CD14-positive monocyte (primary cell): ENCODE measurements at places on chromosomes 4 and X.

- DNase-seq = no peak
Measured at GRCh38 chrX:1231850-1232465, 19.5 kb upstream of the CRLF2 start.

GRCh38 chr4:600850-601515 lies 24.4 kb upstream of the PDE6B start:
- DNase-seq = no peak

DNA sequence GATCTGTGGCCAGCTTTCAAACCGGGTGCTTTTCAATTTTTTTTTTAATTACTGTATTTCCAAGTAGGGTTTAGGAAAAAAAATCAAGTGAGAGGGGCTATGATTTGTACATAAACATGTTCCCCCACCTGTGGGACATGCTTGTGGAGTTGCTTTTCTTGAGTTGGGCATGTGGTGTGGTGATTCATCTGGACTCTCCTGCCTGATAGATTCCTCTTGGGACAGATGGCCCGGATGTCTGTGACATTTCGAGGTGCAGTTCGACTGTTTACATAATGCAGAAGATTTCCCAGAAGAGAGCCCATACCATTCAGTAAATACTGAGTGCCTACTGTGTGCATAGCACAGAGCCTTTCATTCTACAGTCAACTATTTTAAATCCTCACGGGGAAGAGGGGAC lies 49.9 kb downstream of the DOCK11 start:
- no peak for DNase-seq

- no peak for DNase-seq
Measured at GRCh38 chrX:36898301-36898700, 109.9 kb upstream of the FAM47C start.

DNA sequence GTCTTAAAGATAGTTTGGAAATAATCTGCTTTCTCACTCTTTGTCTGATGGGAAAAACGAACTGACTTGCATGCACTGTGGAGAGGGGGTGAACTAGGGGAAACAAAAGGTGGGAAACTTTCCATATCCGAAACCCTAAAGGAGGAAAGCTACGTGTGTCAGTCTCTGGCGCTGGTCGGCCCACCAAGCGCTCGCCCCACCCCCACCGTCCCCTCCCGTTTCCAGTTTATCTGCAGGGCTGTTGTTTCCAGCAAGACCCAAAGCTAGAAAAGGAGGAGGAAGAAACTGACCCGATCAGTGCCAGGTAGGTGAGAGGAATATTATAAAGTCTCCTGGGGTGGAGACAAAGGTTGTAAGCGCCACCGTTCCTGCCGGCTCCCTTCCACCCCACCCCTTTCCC lies 552 bp downstream of the TCEAL9 start:
- DNase-seq = no peak

- DNase-seq = peak; percentile 3
Measured at GRCh38 chr4:5998333-5998936, 19.8 kb downstream of the C4orf50 start.

GRCh38 chrX:9905288-9905687 lies 61.9 kb upstream of the CLDN34 start:
- DNase-seq = no peak

- DNase-seq = no peak
Measured at GRCh38 chrX:104282166-104282725, 27.5 kb upstream of the ESX1 start.

GRCh38 chrX:153917869-153918268 lies 8.2 kb downstream of the ARHGAP4 start:
- no peak for DNase-seq

DNA sequence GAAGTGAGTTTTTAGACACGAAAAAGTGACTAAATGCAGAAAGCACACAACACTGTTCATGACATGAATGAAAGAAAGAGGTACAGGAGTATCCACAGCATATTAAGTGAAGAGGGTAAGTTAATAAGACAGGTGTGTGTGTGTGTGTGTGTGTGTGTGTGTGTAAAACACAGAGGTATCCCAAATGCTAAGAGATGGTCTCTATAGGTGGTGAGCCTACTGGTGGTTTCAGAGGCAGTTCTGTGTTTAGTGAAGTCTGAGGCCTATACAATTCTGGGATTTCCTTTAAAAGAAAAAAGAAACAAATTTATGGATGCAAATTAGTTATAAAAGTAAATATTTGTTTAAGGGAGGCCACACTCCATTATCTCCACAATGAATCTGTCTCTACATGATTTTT lies 17.4 kb upstream of the TNIP3 start:
- no peak for DNase-seq

- no peak for DNase-seq
Measured at GRCh38 chr4:37516057-37516775, 170.0 kb downstream of the RELL1 start.

DNA sequence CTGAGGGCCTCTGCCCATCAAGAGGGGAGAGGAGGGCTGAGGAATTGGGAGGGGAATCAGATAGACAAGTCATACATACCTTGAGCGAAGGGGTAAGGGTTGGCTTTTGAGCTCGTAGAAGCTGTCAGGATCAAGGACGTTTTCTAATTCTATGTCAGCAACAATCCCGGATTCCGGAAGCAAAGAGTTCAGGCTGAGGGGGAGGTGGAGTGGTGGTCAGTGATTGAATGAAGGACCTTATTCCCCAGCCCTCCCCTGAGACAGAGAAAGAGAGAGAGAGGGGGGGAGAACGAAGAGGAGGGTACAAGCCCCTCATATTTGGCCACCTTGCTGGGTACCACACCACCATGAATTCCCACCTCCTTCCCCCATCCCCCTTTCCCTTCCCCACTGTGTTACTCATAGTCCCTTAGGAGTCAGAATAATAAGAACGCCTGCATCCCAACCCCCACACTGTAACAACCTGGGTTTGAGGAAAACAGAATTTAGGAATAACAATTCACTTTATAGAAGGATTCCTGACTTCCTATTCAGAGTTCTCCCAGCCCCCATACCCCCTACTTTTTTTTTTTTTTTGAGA lies 2.7 kb downstream of the TFE3 start:
- no peak for DNase-seq

GRCh38 chr4:108581083-108581482 lies 39.3 kb upstream of the RPL34 start:
- no peak for DNase-seq

DNA sequence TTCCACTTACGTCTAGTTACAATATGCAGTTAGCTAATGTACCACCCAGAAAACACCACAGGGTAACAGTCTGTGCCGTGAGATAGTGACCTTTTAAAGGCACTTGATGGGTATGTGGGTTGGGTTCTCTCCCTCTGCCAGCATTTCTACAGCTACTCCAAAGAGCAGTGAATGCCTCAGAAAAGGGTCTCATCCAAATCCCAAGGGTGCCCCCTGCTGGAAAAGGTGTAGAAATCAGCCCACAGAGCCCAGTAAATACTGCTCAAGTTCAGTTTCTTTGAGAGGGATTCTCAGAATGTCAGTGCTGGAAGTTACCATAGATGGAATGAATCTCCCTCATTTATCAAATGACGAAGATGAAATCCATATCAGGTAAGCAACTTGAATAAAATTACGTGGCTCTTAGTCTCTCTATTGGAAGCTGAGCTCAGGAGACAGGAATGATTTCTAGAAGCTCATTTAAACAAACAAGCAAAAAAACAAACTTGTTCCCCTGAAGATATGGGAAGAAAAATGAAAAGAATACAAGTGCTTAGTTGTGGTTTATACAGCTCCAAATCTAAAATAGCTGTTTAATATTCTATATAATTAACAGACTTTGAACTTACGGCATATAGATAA lies 9.5 kb downstream of the RNF175 start:
- peak; percentile 70 for DNase-seq

DNA sequence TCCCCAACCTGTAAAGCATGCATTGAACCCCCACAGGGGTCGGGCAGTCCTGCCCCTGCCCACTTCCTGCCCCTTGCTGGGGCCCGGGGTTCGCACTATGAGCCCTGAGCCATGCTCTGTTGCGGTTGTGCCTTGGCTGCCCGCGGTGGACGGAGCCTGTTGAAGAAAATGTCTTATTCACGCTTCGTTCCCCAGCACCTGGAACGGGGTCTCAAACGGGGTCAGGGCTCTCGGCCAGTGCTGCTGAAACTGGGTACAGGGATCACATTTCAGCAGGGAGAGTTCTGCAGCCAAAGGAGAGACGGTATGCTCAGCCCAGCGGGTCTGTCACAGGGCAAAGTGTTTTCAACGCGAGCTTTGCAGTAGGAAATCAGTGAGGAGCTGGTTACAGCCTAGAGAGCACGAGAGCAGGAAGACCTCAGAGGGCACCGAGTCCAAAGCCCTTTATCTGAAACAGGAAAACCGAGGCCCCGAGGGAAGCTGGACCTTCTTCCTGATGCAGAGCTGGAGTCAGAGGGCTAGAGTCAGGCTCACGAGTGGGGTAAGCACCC lies 46.3 kb upstream of the AFAP1 start:
- no peak for DNase-seq

DNA sequence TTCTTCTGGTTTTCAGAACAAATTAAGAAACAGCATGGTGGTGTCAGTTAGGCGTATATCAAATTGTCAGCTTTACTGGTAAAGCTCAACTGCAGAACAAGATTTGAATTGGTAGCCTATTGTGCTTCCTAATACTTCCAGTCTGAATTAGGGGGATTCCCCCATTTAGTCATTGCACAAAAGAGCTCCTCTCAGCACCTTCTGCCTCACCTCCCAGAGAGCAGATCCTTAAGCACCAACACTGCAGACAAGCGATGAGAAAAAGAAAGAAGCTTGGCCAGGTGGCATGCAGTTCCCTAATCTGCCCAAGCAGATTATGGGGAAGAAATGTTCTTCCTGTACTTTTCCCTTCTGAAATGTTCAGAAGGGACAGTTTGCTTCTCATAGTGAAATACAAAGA lies 9.2 kb downstream of the MAP9 start:
- no peak for DNase-seq

- no peak for DNase-seq
Measured at GRCh38 chrX:107484002-107484726, 34.7 kb downstream of the FRMPD3 start.

DNA sequence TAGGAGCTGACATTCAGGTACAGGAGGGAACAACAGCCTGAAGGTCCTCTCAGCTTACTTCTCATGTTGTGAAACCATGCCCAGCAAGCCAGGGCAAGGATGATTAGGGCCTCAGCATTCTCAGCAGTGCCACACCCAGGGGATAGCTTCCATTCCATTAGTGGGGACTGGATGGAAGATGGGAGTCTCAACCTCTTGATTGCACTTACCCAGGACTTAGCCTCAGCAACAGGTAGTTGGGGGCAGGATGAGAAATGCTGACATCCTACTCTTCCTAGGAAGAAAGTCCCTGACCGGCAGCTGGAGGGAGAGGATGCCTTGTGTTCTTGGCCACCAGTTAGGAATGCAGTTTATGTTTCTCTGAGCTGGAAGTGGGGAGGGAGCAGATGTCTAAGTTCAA lies 8.8 kb upstream of the BEX3 start:
- no peak for DNase-seq

GRCh38 chrX:16671005-16671404 lies 21.0 kb downstream of the S100G start:
- no peak for DNase-seq

- DNase-seq = no peak
Measured at GRCh38 chr4:53346920-53347852, 18.7 kb downstream of the SCFD2 start.

GRCh38 chr4:183798301-183799253 lies 106.5 kb upstream of the STOX2 start:
- no peak for DNase-seq

GRCh38 chr4:108280072-108280471 lies 111.3 kb upstream of the LEF1 start:
- DNase-seq = no peak

- DNase-seq = no peak
Measured at GRCh38 chr4:13445841-13446790, 38.0 kb downstream of the RAB28 start.

GRCh38 chr4:85107553-85107952 lies 141.1 kb upstream of the WDFY3 start:
- no peak for DNase-seq

DNA sequence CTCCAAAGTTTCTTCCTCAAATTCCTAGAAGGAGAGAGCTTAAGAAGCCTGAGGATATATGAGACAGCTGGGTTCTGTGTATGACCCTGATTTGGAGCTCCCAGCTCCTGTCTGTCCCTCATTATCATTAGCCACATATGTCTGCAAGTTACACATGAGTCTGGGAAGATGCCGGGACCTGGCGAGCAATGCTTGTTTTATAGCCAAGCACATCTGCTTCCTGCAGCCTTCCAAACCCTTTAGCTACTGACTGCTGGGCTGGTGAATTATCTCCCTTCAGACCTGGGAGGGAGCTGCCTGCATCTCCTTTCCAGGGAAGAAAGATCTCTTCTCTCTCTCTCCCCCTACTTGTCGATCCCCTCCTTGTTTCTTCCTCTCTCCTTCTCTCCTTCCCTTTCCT lies 556.7 kb upstream of the BOD1L1 start:
- no peak for DNase-seq

DNA sequence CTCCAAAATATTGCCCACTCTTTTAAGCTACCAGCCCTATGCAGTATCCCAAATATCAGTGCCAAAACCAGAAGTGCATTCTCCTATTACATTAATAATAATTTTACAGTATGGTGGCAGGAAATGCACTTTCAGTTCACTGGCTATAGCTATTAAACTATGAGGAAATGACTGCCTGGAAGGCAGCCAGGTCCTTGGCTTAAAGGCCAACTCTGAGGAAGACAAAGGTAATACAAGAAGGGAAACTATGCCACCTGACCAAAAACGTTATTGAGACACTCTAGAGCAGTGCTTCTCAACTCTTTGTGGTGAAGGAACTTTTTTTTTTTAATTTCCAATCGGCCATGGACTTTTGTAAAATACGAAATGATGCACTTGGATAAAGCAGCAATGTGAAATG lies 133.6 kb upstream of the VAMP7 start:
- DNase-seq = peak; percentile 2

DNA sequence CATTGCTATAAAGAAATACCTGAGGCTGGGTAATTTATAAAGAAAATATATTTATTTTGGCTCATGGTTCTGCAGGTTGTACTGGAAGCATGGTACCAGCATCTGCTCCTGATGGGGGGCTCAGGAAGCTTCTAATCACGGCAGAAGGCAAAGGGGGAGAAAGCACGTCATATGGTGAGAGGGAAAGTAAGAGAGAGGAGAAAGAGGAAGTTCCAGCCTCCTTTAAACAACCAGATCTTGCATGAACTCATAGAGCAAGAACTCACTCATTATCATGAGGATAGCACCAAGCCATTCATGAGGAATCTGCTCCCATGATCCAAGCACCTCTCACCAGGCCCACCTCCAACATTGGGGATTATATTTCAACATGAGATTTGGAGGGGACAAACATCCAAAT lies 125.0 kb upstream of the GRPR start:
- DNase-seq = peak; percentile 19
